ENCODE measurements at places on chromosomes 11 and 22.

GRCh38 chr22:46812034-46812605 is 49.7 kb downstream of the TBC1D22A start:
- DNase-seq: no peak

DNA sequence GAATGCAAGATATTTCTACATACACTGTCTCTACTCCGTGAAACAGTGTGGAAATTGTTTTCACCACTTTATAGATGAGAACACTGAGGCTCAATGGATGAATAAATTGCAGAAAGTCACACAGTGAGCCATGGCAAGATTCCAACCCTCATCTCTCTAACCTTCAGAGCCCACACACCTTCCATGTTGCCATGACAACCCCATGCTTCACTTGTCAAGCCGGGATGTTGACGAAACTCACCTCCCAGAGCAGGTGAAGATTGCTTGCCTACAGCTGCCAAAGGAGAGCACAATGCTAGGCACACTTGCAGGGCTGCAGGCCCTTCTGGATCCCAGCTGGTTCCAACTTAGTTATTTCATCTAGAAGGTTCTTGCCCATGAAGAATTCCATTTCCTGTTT is 71.4 kb upstream of the SEZ6L start:
- no peak for DNase-seq

- no peak for DNase-seq
Measured at GRCh38 chr11:114060392-114061047, 1.0 kb downstream of the ZBTB16 start.

DNA sequence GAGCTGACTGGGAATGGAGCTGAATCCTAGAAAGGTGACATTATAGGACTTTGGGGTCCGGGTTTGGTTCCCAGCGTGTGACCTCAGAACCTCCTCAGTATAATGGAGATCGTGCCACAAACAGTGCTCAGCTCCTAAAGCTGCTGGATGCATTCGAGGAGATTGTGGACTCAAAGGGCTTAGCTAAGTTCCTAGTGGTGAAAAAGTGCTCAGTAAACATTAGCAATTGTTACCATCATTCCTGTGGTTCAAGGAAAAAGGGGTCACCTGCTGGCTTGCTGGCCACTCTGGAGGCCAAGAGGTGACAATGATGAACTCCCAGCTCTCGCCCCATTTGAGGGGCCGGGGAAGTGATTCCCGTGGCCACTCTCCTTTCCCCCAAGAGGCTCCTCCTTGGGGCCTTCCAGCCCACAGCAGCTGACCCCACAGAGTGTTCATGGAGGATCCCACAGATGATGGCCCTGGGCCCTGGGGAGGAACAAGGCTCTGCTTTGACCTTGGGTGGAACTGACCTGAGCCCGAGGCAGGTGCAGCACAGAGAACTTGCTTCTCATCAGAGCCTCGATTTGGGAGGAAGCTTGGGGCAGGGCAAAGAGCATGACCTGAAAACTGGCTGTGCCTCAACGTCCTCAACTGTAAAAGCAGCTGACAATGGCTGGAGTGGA is 40.1 kb downstream of the TRIM29 start:
- DNase-seq: no peak

DNA sequence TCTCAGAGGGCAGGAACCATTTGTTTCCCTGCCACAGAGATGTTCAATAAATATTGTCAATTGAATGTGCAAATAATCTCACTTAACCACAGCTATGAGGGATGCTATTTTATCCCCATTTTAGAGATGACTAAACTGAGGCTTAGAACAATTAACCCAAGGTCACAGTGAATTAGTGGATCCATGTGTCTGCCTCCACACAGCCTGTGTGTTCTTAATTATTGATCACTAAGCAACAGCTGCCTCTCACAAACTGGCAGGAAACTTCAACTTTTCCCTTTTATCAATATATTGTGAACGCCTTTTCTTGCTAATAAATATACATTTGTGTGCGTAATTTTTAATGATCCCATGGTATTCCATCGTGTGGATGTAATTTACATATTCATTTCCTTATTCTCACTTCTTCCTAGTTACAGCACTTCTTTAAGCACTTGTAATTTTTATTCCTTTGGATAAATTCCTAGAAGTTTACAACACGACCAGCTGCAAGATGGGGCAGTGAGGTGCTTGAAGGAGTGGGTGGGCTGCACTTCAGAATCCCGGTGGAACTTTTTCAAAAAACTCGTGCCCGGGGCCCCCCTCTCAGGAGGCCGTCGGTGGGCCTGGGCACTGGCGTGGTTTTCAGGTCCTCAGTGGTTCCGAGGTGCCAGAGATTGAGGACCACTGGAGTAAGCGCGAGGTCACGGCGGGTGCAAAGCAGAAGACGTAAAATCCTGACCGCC is 915 bp upstream of the SREBF2 start:
- DNase-seq: no peak

GRCh38 chr11:64745189-64745520 is 1.2 kb upstream of the RASGRP2 start:
- DNase-seq: no peak

DNA sequence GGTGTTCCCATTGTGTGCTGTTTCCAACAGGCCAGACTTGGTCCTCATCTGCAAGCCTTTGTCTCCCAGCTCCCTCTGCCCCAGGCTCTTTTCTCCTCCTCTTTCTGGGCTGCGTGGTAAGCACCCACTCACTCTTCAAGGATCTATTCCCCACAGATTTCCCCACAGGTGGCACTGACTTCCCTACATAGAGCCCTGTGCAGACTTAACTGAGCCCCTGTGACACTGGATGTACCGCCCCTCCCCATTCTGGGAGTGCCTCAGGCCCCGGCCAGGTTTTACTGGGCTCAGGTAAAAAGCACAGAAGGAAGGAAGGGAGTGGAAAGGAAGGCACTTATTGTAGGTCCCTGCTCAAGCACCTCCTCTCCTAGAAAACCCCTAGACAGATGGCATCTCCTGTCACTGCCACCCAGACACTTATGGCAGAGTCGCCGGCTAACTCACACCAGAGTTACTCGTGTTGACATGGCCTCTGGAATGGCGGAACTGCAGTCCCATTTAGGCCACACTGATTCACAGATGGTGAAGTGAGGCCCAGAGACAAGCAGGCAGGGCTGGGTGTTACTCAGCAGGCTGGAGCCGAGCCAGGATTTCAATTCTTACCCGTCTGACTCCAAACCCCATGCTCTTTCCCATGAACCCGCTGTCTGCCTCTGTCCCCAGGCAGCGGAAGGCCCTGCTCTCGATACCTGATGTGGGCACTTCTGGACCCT is 47.2 kb downstream of the LRRC32 start:
- DNase-seq: no peak

GRCh38 chr11:104142698-104143097 is 21.2 kb downstream of the PDGFD start:
- no peak for DNase-seq

DNA sequence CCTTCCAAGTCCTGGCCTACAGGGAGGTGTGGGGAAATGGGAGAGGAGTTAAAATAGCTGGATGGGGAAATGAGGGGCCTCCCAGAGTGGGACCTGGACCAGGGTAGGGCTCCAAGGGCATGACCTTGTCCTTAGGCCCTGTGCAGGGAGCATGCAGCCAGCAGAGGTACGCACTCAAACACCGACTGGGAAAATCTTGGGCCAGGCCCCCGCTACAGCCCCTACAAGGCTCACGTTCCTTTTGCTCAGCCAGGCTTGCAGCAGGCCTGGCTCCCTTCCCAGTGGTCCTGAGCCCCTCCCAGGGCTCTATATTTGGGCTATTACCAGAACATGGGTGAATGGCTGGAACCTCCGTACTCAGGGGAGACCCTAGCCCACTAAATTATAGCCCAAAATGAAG is 31.3 kb downstream of the LMO1 start:
- DNase-seq: no peak

GRCh38 chr22:44709881-44710392 is 7.9 kb downstream of the PRR5 start:
- no peak for DNase-seq

GRCh38 chr11:71580057-71581003 is 2.3 kb downstream of the KRTAP5-11 start:
- DNase-seq: peak; percentile 33

DNA sequence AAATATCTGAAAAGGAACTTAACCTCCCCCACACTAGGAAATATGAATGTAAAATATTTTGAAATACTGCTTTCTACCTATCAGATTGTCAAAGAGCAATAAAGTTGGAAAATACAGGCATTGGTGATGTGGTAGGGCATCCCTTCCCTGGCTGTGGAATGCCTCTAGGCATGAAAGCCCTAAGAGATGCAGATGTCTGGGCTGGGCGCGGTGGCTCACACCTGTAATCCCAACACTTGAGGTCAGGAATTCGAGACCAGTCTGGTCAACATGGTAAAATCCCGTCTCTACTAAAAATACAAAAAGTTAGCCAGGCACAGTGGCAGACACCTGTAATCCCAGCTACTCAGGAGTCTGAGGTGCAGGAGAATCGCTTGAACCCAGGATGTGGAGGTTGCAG is 22.0 kb downstream of the ARAP1 start:
- no peak for DNase-seq

- DNase-seq: no peak
Measured at GRCh38 chr11:111582881-111583280, 19.4 kb upstream of the SIK2 start.

Data from NCI-H748 treated with DMSO at 0.1 percent for 48 hours (cell line).